ENCODE measurements at places on chromosomes 7 and 10.

GRCh38 chr10:132690821-132691610 is 94.9 kb downstream of the NKX6-2 start:
- DNase-seq, result no peak

- DNase-seq, result no peak
Measured at GRCh38 chr7:644381-645305, 81.9 kb upstream of the DNAAF5 start.

GRCh38 chr10:104559935-104560334 is 81.2 kb upstream of the SORCS3 start:
- DNase-seq, result no peak

DNA sequence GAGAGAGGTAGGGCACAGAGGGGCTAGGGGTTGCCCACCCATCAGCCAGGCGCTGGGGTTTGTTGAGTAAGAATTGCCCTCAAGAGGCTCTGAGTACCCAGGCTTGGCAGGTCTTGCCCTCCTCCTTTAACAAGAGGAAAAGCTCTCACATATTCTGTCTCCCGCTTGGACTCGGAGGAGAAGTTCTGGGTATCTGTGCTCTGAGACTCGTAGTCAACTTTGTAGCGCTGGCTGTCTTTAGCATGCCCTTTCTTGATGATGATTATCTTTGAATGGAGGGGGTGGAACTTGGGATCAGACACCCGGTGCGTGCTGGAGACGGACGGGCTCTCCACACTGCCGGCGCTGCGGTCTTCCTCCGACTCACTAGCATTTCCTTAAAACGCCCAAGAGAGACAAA is 4.0 kb downstream of the IGFBP3 start:
- no peak for DNase-seq

DNA sequence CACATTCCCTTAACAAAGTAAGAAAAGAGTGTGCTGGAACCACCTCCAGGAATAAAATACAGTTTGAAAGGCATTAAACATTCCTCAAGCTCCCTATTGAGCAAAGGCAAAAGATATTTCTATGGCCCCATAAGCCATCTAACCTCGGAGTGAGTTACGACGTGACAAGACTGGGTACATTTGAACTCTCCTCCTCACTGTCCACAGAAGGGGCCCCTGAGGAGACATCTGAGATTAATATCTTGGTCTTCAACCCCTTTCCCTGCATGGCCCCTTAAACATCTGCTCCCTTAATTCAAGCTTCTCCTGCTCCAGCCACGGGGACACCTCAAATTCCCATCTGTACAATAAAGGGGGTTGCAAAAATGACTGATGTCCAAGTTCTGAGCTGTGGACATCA is 526 bp downstream of the GIMAP1 start:
- no peak for DNase-seq

DNA sequence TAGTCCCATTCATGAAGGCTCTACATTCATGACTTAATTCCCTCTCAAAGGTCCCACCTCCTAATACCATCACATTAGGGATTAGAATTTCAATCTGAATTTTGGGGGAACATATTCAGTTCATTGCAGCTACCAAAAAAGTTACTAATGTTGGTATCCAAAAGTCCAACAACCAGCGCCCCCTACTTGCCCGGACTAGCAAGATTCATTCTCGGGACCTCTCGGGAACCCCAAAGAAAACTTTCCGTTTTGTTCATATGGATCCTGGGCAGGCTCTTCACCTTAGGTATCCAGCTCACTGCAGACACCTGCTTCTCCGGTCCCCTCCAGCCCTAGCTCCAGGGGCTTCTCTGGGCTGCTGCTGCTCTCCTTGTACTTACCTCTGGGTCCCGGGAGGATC is 8.9 kb upstream of the GRK5 start:
- DNase-seq, result no peak
